ENCODE measurements at places on chromosomes 4 and X.

GRCh38 chr4:6206771-6207290, 6.5 kb upstream of the JAKMIP1 start:
- DNase-seq: no peak

GRCh38 chr4:155693015-155693663, 26.5 kb downstream of the GUCY1A1 start:
- no peak for DNase-seq

DNA sequence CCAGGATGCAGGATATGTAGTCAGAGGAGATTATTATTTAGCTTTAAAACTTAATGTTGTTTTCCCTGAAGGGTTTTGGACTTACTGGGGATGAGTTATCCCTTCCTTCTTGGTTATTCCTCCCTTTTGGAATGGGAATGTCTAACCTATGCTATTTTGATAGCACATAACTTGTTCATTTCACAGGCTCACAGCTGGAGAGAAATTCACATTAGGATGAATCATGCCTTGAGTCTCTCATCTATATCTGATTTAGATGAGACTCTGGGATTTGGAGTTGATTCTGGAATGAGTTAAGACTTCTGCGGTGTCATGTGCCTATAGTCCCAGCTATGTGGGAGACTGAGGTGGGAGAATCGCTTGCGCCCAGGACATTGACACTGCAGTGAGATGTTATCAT, 81.1 kb downstream of the ATP11C start:
- peak; percentile 31 for DNase-seq

GRCh38 chr4:138392751-138393308, 150.7 kb upstream of the SLC7A11 start:
- no peak for DNase-seq

- no peak for DNase-seq
Observed at GRCh38 chr4:101584306-101584705, 206.2 kb upstream of the BANK1 start.

DNA sequence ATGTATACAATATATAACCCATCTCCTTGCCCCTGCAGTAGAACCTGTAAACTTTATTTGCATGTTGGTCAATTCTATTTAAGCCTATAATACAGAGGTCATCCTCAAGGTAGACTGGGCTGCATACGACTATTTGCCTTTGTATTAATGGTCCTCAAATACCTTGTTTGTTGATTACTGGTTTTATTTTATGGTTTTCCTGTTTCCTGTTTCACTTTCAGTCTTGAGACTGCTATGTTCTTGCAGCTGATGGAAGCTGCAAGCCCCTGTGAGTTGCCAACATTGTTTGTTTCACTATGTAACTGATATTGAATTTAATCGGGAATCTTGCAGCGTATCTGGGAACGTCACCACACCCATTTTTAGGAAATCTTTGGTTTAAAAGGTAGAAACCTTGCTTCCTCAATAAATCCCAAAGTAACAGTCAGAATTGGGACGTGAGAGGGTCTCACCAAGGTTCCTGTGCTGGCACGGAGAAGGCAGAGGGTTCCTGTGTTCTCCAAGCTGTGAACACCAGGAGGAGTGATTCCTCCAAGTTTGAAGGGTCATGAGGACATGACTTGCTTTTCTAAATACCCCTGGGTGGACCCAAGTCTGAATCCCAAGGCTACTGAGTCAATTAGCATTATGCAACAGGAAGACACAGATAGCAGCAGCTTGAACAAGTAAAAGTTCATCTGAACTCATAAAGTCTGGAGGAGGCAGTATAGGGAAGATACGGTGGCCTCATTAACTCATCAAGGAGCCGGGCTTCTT, 110.6 kb upstream of the PNPLA4 start:
- DNase-seq: no peak

GRCh38 chrX:20059467-20060128, 57.1 kb downstream of the MAP7D2 start:
- DNase-seq: no peak

- DNase-seq: no peak
Observed at GRCh38 chrX:139924069-139924695, 8.7 kb downstream of the ATP11C start.

GRCh38 chr4:41507291-41507947, 30.5 kb upstream of the LIMCH1 start:
- DNase-seq: no peak

GRCh38 chrX:26442340-26442739, 226.4 kb downstream of the MAGEB5 start:
- DNase-seq: peak; percentile 68

DNA sequence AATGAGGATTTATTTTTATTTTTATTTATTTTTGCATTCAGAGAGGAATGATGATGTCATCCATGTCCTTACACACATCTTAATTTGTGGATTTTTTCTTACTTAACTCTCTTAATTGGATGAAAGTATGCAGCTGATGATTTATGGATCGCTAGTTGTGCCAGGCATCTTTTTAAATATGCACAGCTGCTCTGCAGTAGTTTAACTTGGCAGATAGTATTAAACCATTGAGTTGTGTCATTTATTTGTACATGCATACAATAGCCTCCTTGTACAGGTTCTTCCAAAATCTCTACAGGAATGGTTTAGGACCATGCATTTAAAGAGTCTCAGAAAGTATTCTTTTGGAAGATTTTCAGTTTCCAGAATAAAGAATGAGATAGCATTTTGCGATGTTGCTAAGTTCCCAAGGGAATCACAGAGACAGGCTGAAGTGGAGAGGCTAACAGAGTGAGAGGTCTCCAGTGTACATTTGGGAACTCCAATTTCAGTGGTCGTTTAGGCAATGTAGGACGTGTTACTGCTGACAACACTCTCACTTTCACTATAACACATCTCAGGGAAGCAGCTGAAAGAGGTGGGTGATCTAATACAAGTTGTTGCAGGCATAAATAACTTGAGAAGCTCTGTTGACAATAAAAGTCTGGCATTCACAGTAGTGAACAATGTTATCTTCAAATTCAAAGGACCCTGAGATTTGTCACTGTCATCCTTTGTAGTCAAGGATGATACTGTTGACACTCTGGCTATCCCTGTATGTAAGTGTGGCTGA, 49.9 kb upstream of the SCRG1 start:
- no peak for DNase-seq

DNA sequence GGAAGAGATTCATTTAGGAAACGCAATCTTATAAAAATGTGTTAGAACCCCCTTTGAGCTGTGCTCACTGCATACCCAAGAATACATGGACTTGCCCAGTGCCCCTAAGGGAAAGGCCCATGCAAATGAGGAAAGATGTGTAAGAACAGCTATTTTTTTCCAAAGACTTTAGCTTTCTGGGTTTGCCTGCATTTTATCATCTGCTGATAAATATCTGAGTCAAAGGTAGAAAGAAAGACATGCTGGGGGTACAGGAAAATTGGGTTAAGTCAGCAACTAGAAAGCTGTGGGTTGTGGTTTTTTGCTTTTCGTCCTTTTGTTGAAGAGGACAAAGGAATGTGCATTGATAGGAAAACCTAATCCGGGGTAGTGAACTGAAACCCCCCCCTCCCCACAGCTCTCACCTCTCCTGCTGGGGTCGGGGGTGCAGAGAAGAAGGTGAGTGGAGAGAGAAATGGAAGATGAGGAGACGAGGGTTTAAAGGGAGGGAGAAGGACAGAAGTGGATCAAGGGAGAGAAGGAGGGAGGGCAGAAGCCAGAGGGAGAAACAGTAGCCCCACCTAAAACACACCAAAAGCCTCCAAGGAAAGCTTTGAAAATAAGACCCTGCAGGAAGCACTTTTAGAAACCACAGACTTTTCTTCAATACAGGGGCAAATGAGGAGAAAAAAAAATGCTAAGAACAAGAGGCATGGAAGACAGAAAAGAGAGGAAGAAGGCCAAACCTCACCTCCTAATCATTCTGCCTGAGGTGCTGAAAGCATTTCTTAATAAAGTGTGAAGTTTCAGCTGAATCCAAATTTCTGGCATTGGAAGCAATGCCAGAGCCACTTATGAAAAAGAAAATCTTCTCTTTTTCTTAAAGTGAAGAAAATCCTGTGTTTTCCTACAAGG, 49.3 kb downstream of the KDR start:
- DNase-seq: peak; percentile 50

DNA sequence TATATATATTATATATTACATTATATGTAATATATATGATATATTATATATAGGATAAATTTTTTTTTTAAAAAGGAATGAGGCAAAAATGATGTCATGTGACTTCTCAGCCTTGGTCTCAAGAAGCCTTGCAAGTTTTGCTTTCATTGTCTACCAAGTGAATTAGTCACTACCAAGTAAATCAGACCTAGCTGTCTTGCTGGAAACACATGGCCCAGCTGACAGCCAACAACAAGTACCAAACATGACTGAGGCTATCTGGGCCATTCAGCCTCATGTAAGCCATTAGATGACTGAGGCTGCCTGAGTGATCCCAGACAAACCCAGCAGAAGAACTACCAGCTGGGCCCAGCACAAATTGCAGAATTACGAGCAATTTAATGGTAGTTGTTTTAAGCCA, 44.9 kb downstream of the HAND2 start:
- DNase-seq: no peak

DNA sequence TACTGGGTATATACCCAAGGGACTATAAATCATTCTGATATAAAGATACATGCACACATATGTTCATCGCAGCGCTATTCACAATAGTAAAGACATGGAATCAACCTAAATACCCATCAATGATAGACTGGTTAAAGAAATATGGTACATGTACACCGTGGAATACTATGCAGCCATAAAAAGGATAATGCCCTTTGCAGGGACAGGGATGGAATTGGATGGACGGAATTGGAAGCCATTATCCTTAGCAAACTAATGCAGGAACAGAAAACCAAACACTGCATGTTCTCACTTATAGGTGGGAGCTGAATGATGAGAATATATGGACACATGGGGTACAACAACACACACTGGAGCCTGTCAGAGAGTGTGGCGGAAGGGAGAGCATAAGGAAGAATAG, 55.9 kb downstream of the DCK start:
- DNase-seq: no peak

DNA sequence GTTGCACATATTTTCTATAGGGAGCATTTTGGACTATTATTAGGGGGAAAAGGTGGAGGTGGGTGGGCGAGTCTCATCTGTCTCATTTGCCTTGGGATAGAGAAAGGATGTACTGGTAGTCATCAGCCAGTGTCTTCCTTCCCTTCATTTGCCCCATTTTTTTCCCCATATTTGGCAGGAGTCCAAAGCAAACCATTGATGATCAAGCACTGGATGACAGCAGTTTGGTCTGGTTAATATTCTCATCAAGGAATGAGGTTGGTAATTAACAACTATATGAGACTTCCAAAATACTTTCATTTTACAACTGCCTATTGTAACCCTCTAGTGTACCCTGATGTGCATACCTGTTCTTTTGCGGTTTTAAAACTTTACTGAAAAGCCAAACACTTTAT, 22.6 kb upstream of the IGFBP7 start:
- no peak for DNase-seq

DNA sequence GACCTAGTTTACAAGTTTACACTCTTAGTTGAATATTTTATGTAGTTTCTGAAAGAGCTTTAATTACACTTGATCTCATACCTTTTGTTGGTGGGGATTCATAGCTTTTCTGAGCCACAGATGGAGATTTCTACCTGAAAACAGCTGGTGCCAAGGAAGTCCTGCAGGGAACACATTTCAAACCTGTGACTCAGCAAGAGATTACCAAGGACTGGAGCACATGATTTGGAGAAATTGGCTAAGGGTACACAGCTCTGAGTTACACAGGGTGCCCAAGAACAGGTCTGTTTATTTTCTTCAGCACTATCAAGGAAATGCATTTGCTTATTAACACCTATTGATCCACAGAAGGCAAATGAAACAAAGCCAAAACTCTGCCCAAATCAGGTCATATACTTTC, 691.5 kb downstream of the KCTD8 start:
- DNase-seq: peak; percentile 2

All from choroid plexus epithelial cell (primary cell).